Natural killer cell treated with Interleukin-12 subunit alpha and Interleukin-12 subunit beta and Interleukin-15 and Interleukin-18, amount 100 ng/mL, for 72 hours (primary cell): ENCODE measurements at places on chromosomes 2 and 18. TPM values are rescaled to one million over a fixed set of nuclear protein-coding genes. Genes with fewer than 3 reads are reported as not detected.

DNA sequence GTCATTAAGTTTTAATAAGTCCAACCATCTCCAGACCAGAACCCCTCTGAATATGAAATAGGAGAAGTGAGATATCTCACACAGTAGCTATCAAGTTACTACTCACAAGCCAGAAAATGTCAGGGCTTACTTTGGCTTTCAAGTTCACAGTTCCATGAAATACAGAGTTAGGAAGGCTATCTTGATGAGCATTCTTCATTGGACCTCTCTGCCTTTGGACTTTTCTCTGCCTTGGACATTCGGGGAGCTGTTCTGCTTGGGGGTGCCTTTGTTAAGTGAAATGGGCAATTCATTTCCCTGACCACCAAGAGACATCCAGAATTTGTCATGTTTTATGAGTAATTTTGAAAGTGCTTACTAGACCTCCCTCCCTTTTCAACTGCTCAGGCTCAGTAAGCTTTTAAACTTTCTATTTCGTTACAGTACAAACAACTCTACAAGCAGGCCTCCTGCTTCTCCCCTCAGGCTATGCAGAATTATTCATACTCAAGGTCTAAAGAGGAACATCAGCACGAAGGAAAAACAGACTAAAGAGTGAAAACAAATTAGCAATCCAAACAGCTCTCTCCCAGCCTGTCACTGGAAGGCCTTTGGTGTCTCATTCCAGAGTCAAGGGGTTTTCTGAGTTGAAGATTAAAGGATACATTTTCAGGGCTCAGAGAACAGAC, 95.3 kb downstream of the MREG start:
- no peak overlapping the region for H3K27ac ChIP-seq
- no peak for DNase-seq
- no peaks in the 10 kb centered on the region for H3K27me3 ChIP-seq
- H3K36me3 ChIP-seq = no peaks in the 10 kb centered on the region
- H3K4me1 ChIP-seq = peaks cover 19% of the 10 kb centered on the region
- no peak overlapping the region for H3K4me3 ChIP-seq

GRCh38 chr2:151928380-151928779, 100.2 kb upstream of the ARL5A start:
- no peaks in the 10 kb centered on the region for H3K4me1 ChIP-seq
- H3K36me3 ChIP-seq = no peaks in the 10 kb centered on the region
- H3K27me3 ChIP-seq = peaks cover 25% of the 10 kb centered on the region
- no peak overlapping the region for H3K27ac ChIP-seq
- no peak overlapping the region for H3K4me3 ChIP-seq
- DNase-seq = no peak

DNA sequence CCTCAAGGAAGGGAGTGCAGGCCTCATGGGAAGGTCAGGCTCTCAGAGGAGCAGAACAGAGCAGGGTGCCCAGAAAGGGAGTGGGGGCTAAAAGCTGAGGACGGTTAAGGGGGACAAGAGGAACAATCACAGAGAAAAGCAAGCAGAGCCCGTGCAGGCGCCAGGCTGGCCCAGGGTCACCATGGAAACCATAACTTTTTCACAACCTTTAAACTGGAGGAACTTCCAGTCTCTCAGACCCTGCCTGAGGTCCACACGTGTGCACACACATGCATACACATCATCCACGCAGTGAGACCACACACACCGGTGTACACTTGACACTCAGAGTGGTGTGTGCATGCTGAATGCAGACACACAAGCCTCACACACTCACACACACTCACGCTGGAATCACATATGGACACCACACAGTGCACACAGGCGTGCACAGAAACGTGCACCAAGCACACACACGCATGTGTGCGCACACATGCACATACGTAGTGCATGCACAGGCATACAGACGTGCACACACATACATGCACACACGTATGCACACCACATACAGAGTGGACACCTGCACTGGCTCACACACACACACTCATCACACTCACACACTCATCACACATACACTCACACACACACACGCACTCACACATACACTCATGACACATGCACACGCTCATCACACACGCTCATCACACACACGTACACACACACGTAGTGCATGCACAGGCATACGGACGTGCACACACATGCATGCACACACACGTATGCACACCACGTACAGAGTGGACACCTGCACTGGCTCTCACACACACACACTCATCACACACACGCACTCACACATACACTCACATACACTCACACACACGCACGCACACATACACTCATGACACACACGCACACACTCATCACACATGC, 37.2 kb upstream of the SNED1 start:
- no peaks in the 10 kb centered on the region for H3K36me3 ChIP-seq
- H3K27ac ChIP-seq = no peak overlapping the region
- no peaks in the 10 kb centered on the region for H3K27me3 ChIP-seq
- H3K4me1 ChIP-seq = no peaks in the 10 kb centered on the region
- no peak overlapping the region for H3K4me3 ChIP-seq

DNA sequence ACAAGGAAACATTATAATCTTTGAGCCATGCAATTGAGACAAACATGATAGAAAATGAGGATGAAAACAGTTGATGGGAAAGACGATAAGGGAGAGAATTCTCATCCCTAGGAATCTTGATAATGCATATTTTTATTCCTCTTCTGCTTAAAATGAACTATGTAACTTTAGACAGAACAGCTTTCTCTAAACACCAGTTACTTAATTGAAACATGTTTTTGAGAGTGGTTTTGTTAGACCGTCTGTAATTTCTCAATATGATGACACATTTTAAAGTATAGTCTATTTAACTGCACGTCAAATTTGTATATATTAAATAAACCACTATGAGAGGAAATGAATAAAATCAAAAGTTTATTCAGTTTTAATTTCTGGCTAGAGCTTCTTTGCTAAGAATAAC, 1453.9 kb upstream of the NXPH2 start:
- H3K27ac ChIP-seq = no peak overlapping the region
- H3K36me3 ChIP-seq = no peaks in the 10 kb centered on the region
- no peak for DNase-seq
- no peaks in the 10 kb centered on the region for H3K4me1 ChIP-seq

Gene ECEL1
- not detected for total RNA-seq
